ENCODE measurements at places on chromosomes 6 and 20.

GRCh38 chr20:15922556-15922955, 650.7 kb downstream of the KIF16B start:
- DNase-seq = no peak

GRCh38 chr6:101163611-101164010, 229.9 kb upstream of the GRIK2 start:
- DNase-seq = peak; percentile 2

- DNase-seq = peak; percentile 76
These were observed 32.6 kb downstream of the C6orf15 start for GRCh38 chr6:31079656-31080261.

- peak; percentile 42 for DNase-seq
These were observed 135.3 kb upstream of the BMP2 start for GRCh38 chr20:6632187-6632586.

DNA sequence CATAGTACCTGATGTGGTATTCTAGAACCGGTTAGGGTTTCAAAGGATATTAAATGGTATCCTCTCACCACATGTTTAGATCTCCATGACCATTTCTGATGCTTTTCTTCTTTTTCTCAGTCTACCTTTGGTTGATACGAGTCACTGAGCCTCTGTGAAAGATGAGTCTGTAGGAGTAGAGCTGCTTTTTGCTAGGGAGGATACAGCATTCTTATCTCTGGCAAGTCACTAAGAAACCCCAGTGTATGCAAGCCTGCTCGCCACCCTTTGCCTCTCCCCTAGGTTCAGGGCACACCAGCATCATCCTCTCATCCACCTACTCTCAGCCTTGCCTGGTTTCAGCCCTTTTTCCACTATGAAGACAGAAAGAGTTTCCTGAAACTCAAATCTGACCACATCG, 89.9 kb downstream of the MTFR2 start:
- no peak for DNase-seq

GRCh38 chr6:115120391-115120790, 777.6 kb upstream of the HS3ST5 start:
- no peak for DNase-seq

GRCh38 chr6:18359237-18359885, 27.8 kb upstream of the RNF144B start:
- DNase-seq = no peak

DNA sequence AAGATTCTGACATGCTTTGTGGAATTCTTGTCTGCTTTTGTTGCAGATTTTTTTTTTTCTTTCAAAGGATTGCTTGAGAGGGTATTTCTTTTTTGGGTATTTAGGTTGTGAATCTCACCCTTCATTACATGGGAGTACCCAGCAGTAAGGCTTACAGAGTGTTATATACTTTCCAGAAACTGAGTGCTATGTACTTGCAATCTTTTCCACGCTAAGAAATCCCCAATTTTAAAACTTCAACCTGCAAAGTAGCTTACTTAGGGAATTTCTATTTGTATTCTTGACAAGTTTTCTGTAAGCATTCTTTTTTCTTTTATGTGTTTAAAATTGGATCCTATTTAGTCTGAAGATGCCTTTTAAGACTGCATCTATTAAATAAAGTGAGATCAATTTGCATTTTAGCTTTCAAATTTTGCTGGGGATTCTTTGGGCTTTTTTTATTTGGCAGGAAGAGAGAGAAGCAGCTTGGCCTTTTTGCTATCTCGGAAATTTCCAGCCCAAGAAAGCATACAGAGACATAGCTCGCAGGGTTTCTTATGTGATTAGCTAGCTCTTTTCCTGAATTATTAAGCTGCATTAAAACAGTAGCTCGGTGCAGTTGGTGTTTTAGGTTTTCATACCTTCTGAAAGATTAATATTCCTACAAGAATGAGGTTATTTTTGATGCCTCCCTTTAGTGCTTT, 42.6 kb downstream of the KCNS1 start:
- no peak for DNase-seq

DNA sequence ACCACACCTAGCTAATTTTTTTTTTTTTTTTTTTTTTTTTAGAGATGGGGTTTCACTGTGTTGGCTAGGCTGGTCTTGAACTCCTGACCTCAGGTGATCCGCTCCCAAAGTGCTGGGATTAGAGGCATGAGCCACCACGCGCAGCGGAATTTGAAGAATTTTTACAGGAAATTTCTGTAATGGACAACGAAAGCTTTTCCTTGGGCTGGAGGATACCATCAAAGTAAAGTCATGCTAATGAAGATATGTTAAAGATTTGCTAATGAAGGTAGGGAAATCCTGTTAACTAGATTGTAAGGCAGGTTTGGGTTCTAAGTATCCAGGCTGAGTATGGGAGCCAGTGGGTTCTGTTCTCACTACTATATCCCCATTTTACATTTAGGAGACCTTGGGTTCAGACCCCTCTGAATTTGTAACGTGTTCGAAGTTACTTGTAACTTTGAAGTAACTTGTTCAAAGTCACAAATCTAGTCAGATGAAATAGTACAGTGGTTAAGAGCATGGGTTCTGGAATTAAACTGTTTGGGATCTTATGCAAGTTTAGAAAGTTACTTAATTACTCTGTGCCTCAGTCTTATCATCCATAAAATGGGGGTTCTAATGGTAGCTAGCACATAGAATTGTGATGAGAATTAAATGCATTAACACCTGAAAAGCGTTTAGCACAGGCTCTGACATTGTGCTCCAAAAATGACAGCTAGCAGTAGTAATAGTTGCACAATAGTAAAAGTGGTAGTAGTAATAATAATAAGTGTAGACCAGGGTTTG, 123.4 kb upstream of the GPR6 start:
- DNase-seq = no peak

DNA sequence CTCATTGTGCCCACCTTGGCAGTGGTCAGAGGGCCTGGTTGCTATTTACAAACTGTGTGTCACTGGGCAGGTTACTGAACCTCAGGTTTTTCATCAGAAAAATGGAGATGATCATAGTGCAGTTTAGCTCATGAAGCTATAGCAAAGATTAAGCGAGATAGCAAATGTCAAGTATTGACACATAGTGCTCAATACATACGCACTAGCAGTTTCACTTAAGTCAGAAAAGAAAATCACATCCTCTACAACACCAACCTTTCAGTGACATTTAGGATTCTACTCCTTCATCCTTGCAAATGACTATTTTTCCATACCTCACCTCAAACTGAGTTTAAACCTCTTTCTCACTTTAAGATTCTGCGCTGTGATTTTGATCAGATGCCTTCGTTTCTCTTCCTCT, 16.2 kb downstream of the GPR63 start:
- DNase-seq = no peak

GRCh38 chr6:5211492-5211891, 49.3 kb downstream of the LYRM4 start:
- no peak for DNase-seq

- DNase-seq = no peak
These were observed 537 bp upstream of the GABBR1 start for GRCh38 chr6:29633534-29633905.

DNA sequence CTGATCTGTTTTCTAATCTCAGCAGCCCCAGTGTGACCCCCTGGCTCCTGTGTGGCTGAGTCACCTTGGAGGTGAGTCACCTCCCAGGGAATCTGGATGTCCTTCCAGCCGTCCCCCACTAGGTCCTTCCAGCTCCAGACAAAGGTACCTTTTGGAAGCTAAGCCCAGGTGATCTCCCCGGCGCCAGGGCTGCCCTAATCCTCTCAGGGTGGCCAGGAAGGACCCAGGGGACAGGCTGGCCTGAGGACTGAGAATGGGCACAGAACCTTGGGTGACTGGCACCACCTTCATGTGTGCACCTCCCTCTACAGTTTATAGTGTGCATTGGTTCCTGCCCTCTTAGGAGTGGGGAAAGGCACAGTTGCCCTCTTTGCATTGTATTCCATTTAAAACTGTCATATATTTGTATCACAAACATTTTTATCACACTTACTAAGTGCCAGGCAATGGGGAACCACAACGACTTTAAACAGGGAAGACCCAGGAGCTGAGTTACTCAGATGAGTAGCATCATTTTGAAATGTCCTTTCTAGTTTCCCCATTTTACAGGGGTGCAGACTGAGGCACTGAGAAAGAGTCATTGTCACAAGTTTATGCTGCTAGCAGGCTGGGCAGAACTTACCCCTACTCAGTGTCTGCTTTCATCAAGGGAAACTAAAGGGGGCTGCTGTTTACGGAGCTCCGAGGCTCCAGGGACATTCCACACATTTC, 2.6 kb upstream of the BPIFB4 start:
- DNase-seq = no peak

DNA sequence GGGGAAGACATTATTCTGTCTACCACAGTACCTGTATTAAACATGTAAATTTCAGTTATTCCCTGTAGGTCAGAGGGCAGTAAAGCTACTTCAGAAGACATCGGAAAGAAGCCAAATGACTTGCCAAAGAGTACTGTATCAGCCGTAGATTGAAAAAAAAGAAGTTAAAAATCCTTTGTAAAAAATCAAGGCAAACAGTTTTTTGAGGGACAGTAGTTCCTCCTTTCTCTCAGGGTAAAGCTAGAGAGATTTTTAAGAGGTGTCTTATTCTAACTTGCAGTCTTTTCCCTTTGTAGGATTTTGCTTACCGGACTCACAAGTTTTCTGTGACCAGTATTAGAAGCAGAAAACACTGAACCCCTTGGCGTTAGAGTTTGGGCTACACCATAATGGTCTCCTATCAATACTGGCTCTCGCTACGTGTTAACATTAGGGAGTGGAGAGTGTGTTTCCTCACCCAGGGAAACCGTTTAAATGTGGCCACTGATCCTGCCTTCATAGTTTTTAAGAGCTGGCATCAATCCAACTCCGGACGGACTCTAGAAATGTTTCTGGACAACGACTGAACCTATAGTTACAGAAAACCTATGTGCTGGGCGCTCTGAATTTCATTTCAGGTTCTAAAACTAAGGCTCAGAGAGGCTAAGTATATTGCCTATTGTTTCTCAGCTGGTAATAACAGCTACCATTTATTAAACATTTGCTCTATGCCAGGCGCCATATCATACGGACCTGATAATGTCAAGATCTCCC, 1.3 kb upstream of the ASXL1 start:
- peak; percentile 43 for DNase-seq

DNA sequence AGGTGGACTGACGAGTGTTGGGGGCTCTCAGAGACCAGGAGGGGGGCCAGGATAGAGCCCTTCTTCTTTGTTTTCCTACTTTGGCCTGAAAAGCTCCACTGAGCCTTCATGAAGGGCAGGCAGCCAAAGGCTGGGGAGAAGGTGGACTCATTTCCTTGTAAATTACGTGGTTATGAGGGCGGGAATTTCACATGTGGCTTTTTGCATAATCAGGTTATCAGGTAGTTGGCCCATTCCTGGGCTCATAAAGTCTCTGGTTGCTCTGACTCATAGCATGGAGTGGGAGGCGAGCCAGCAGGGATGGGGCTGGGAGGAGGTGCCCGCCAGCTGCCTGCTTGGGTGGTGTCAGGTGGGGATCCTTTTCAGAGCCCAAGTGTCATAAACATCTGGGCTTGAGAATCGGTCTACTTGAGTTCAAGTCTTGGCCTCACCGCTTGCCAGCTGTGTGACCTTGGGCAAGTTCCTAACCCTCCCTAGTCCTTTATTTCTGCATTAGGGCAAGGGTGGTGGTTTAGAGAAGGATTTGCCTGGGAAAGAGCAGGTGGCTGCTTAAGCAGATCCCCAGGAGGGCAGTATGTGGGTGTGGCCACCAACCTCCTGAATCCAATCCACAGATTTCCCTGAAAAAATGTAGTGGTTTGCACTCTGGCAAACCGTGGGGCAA, 26.5 kb upstream of the RNF24 start:
- DNase-seq = peak; percentile 99

DNA sequence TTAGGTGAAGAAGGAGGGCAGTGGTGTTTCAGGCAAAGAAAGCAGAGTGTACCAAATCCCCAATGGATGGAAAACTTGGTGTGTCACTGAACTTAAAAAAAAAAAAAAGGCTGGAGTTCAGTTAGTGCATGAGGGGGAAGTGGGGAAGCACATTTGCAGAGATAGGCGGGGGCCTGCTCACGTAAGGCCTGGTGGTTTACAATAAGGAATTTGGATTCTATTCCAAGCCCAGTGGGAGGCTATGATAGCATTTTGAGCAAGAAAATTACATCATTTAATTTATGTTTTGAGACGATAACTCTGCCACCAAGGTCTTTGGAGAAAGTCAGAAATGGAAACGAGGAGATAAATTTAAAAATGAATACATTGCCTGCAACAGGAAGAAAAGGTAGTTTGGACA, 225.5 kb downstream of the EYA4 start:
- peak; percentile 56 for DNase-seq

DNA sequence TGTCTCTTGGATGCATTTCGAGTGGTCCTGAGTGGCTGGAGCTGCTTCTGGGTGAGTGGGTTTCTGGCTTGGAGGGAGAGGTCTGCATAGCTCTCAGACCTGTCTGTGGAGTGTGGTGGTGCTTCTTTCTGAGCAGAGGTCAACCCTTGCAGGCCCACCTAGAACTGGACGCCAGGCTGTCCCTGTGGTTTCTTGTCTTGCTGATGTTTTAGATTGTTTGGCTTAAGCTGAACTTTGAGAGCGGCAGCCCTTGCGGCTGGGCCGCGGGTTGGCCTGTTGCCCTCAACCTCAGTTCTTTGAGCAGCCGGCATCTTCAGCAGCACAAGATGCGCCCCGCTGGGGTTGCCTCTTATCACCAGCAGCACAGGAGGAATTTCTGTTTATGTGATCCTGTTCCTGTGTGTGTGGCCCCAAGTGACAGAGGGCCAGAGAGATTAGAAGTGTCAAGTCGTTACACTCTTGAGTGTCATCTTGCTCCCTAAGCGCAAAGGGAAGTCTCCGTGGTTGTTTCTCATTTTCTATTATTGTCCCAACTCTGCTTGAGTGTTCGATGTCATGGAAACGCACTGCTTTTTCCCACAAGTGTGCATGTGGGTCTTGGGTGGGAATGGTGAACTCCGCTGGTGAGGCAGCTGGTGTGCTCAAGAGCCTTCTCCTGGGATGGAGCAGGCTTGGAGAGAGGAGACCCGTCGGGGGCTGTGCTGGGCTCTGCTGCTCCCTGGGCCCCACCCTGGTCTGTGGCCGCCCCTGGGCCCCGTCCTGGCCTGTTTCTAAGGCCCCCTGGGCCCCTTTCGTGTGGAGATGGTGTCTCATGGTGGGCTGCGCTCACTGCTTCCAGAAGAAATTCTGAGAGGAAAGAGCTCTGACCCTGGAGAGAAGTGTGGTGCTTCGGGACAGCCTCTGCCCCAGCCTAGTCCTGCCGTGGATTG, 20.1 kb upstream of the SLC22A1 start:
- DNase-seq = no peak

DNA sequence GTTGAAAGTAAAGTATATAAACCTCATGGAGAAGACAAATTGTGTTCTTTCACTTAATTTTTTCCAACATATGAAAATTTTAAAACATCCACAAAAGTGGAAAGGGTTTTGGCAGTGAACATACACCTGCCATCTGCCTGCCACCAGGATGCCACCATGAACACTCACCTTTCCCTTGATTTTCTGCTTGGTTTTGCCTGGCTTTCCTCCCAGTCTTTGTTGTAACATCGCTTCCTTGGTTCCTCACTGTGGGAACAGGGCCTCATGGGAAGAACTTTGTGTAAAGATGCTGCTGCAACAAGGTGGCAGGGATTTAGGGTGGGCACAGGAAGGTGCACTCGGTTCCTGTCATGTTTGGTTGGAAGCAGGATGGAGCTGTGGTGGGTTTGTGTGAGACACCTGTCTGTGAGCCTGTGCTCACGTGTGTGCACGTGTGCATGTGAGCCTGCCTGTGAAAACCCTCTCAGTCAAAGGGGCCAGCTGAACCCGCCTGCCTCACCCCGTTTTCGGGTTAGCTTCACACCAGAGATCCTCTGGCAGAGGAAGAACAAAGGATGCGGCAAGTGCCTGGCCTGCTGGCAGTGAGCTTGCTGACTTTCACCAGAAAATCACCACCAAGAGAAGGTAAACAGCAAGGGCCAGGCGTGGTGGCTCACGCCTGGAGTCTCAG, 11.0 kb upstream of the RBM38 start:
- no peak for DNase-seq

GRCh38 chr20:44633872-44634600, 17.5 kb downstream of the ADA start:
- DNase-seq = no peak

All from fibroblast of pulmonary artery (primary cell).